Naive thymus-derived CD4-positive, alpha-beta T cell (primary cell): ENCODE measurements at places on chromosomes 12 and 14. TPM values are rescaled to one million over a fixed set of nuclear protein-coding genes. Genes with fewer than 3 reads are reported as not detected.
A peak's percentile ranks its signal among the peaks of the same experiment; 100 is the strongest.

DNA sequence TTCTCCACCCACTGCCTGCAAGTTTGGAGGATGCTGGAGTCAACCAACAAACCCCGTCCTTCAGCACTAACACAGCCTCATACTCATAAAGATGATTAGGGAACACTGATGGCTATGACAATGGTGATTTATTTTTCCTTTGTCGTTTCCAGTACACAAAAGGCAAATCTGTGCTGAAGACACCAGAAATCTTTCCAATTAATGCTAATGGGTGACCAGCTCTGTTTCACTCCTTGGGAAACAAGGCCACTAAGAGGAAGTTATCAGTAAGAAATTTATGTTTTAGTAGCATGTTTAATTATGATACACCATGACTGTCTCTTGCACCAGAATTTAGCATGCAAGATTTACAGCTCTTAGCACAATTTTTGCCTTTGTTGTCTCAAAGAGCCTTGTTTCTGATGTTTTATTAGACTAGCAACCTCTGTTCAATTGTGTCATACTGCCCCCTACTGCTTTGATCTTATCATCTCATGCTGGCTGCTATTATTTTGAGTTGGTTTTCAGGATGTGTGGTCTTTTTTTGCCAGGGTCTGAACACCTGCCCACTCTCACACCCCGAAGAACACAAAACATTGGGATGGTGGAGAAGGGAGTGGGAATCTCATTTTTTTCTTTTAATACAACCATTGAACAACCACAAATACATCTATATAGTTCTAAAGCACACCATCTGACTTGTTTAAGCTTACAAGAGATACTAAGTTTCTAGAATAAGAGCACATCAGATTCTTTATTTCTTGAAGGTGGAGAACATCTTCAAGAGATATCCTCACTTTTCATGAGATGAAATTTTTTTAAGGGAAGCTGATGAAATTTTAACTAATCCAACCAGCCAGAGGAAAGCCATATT lies 160.9 kb downstream of the SPTSSA start:
- no peak for DNase-seq

- no peak for DNase-seq
Observed at GRCh38 chr14:77654001-77654441, 37.6 kb upstream of the SPTLC2 start.

- no peak for DNase-seq
Observed at GRCh38 chr12:99121546-99121945, 476.5 kb downstream of the APAF1 start.

GRCh38 chr12:28498850-28499249 lies 308.6 kb downstream of the CCDC91 start:
- DNase-seq, result no peak

GPD1 gene
- total RNA-seq, result 0.51 TPM

GRCh38 chr14:93977790-93978581 lies 1.6 kb upstream of the ASB2 start:
- peak; percentile 72 for DNase-seq

TROAP gene
- 0.83 TPM for total RNA-seq

KLHL28 gene
- total RNA-seq, result 19.5 and 22.1 TPM in 2 replicates

FOXG1 gene
- total RNA-seq, result not detected

- no peak for DNase-seq
Observed at GRCh38 chr12:132444283-132444682, 45.7 kb upstream of the FBRSL1 start.

NOPCHAP1 gene
- 13.3 and 16.9 TPM in 2 replicates for total RNA-seq

DNA sequence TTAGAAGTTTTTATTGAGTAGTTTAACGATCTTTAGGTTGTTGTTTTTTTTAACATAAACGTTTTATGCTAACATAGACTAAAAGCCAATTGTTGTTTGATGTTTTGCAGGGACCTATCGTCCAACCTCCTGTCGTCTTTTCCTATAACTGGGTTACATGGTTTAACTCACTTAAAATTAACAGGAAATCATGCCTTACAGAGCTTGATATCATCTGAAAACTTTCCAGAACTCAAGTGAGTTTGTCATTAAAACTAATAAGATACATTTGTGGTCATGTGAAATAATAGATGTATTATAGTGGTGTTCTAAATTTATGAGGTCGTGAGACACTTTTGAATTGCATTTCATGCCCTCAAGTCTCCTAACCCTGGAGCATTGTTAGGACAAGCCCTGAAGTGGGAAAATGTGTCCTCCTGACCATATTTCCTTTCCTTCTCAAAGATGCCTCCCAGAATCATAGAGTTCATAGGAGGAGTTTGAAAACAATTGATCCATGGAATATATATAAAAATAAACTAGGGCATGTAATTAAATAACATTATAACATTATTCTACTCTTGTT lies 84.9 kb downstream of the ZFC3H1 start:
- no peak for DNase-seq

DNA sequence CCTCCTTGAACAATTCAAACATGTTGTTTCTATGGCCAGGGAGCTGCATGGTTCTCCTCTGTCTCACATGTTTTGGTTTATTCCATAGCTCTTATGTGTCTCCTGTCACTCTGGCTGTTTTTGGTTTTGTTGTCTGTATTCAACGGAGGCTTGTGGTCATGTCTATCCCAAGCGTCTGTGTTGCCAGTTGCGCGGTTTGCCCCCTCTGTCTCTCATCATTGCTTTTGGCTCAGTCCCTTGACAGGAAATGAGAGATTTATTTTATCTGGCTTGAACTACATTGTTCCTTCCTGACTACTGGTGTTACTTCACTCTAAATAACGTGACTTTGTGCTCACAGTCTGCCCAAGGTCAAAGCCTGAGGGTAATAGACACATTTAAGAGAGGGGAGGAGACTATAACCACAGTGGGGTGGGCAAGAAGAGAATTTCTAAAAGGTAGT lies 96.4 kb upstream of the SOX5 start:
- no peak for DNase-seq

DNA sequence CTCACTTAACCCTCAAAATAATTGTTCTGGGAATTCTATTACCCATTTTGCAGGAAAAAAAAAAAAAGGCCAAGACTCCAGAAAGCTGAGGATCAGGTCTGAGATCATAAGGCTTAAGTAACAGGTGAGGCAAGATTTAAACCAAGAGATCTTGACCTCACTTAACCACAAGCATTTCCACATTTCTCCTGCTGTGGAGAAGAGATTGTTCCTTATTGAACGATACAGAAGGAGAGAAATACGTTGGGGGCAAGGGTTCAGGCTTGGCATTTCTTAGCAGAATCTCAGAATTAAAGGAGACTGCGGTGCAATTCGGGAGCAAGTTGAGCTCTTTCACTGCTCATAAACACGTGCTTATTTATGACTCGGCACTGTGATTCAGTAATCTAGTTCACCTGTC lies 885.3 kb upstream of the TMEM132C start:
- DNase-seq, result no peak

- DNase-seq, result no peak
Observed at GRCh38 chr14:20630340-20631022, 11.0 kb downstream of the OR6S1 start.

GRCh38 chr12:8554451-8555195 lies 13.9 kb upstream of the CLEC4E start:
- DNase-seq, result no peak

GRCh38 chr14:69046476-69046860 lies 67.4 kb upstream of the ACTN1 start:
- no peak for DNase-seq

RPS6KA5 gene
- total RNA-seq, result 31.9 TPM

DNA sequence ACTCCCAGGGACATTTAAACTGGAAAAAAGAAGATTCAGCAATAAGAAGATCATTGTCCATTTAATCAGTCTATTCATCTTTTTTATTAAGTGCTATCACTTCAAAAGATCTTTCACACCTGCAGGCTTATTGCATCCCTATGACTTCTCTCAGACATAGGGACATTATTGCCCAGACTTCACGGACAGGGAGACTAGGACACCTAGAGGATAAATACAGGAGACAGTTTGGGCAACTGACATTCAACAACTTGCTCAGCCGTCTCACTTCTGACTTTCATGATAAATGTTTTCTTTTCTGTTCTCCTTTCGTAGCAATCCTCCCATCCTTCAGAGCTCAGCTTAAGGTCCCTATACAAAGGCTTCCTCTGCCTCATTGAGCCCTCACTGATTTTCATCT lies 84.3 kb downstream of the TMEM30B start:
- DNase-seq, result no peak

DNA sequence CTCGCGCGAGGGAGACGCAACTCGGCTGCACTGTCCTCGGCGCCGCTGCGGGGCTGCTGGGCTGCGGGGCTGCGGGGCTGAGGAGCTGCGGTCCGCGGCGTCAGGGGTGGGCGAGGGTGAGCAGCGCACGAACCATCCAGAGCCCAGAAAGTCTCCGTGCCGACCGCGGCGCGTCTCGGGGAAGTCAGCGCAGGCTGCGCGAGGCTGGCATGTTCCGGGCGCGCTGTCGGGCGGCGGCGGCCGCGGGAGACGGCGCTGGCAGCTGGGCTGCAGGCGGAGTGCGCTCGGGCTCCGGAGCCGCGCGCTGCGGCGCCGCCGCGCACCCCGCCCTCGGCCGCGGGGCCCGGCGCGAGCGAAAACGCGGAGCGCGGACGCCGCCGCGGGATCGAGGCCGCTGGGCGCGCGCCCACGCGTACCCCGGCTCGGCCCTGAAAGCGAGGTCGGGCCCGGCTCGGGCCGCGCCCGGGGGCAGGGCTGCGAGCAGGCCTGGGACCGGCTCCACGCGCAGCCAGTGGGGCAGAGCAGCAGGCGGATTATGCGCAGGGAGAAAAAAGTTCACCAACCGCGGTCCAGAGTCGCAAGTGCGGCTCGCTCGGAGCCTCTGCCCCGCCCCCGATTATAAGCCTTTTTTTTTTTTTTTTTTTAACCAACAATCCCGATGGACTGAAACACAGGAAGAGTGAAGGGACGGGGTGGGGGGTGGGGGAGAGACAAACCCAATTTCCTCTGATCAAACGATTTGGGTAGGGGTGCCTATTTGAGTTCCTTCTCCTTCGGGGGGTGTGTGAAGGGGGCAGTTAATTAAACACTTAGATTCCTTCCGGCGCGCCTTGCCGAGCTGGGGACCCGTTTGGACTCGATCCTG lies at the start of gene PRICKLE1:
Gene PRICKLE1 (minus strand): TSS at position 282 of the 865 bp plus-strand sequence. CDS start 117,230 bp downstream, outside the sequence.
- DNase-seq, result no peak

- DNase-seq, result no peak
Observed at GRCh38 chr14:79781882-79782281, 429.4 kb downstream of the DIO2 start.

GRCh38 chr12:52873832-52874572 lies 25.2 kb upstream of the KRT78 start:
- DNase-seq, result peak; percentile 37

GPR137C gene
- 0.34 TPM for total RNA-seq

GRCh38 chr12:53743266-53744129 lies 8.3 kb downstream of the CISTR start:
- DNase-seq, result peak; percentile 54
